GM03348 (cell line): ENCODE measurements at places on chromosomes 6 and 20.
A peak's percentile ranks its signal among the peaks of the same experiment; 100 is the strongest.

DNA sequence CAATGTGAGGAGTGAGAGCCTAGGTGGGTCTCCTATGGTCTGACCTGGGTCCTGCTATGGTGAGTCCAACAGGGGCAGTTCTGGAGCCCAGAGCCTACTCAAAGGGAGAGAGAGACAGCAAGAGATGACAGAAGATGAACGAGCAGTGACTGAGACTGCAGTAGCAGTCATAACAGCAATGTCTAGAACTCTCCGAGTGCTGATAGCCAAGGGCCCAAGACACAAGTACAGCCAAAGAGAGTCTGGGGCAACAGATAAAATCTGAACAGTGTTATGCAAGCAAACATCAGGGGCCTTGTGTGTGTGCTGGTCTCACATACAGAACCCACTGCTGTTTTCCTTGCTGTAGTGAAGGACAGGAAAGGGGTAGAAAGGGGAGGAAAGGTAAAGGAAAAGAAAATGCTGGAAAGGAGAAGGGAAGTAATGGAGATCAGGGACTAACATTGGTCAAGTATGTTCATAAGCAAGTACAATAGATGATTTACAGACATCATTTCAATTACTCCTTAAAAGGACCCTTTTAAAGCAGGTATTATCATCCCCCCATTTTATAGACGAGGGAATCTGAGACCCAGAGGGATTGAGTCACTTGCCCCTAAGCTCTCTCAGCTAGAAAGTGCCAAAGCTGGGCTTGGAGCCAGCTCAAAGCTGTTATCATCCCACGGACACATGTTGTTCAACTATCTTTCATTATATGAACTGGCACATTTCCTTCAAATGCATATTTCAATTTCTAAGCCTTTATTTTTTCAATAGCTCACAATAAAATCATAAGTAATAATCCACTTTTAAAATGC, 182.3 kb upstream of the RAB32 start:
- DNase-seq, result peak; percentile 31

- DNase-seq, result no peak
Measured at GRCh38 chr20:39876976-39877635, 811.9 kb downstream of the MAFB start.

- peak; percentile 48 for DNase-seq
Measured at GRCh38 chr6:169034516-169035167, 219.0 kb downstream of the THBS2 start.

DNA sequence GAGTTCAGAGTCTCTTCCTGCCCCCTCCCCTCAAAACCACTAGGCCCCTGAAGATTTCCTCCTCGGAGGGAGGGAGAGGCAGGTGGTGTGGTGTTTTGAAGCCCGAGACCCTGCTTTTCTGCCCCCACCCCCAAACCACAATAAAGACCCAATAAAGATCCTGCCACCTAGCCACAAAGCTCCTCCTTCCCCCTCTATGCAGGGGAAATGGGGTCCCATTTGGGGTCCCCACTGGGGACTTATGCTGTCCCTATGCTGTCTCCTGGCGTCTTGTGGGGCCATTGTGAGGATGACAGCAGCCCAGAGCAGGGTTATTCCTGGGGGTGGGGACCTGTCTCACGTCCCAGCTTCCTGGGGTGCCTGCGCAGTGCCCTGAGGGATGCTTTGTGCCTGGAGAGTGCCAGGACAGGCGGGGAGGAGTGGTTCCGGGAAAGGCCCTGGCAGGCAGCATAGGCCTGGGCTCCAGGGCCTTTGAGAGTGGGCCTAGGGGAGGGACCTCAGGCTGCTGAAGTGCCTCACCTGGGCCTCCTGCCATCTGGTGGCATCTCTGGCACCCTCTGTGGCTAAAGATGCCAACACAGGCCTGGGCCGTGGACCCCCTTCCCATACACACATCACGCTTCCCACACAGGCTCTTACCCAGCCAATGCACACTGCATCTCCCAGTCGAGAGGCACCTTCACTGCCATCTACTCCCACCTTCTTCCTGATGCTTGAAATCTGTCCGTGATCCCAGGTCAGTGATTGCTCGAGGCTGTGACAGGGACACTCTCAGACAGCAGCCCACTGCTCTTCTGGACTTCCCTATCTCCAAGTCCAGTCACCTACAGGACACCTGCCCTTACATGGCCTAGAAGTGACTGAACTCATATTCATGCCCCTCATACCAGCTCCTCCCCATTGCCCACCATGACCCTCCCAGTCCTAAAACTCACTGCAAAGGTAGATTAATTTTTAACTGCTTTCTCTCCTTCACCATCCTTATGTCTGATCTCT, 7.9 kb upstream of the ARMC12 start:
- DNase-seq, result no peak

DNA sequence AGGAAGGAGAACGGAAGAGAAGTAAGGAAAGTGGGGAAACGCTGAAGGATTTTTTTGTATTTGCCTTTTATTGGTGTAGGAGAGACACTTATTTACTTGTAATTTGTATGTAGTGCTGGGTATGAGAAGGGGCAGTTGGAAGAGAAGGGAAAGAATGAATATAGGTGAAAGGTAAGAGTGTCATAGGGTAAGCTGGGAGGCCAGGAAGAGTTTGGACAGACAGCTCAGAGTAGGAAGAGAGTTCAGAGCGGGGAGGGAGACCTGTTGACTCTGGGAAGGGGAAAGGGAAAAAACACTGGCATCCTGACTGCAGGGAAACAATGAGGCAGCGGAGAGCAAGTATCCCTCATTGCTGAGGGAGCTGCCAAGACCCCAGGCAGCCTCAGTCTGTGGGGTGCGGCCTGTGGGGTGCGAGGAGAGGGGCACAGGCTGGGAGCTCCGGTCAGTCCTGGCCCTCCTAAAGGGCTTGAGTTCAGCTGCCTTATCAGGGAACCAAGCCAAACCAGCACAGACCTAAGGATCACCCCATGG, 3.1 kb downstream of the TRAF3IP2 start:
- no peak for DNase-seq

DNA sequence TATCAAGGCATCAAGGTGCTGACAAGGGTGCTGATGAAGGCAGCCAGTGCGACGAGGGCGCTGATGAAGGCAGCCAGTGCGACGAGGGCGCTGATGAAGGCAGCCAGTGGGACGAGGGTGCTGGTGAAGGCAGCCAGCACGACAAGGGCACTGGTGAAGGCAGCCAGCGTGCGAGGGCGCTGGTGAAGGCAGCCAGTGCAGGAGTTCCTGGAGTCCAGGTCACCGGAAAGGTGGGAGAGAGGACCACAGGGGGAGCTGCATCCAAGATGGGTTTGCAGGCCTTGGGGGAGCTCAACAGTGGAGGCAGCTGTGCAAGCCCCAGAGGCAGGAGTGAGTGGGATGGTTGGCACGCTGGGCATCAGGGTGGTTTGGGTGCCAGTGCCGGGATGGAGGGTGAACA, 176.3 kb downstream of the TBXT start:
- no peak for DNase-seq

- no peak for DNase-seq
Measured at GRCh38 chr20:44231193-44231592, 15.9 kb upstream of the GDAP1L1 start.

GRCh38 chr20:47576516-47577033, 74.9 kb downstream of the NCOA3 start:
- peak; percentile 78 for DNase-seq

DNA sequence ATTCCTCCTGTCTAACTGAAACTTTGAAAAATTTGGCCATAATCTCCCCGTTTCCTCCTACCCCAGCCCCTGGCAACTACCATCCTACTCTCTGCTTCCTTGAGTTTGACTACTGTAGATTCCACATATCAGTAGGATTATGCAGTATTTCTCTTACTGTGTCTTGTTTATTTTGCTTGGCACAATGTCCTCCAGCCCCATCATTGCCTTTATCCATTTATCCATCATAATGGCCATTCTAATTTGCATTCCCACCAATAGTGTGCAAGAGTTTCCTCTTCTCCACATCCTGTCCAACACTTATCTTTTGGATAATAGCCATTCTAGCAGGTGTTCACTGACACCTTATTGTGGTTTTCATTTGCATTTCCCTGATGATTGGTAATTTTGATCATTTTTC, 202.3 kb downstream of the THBS2 start:
- no peak for DNase-seq

GRCh38 chr6:99547526-99547925, 20.9 kb downstream of the CCNC start:
- no peak for DNase-seq

DNA sequence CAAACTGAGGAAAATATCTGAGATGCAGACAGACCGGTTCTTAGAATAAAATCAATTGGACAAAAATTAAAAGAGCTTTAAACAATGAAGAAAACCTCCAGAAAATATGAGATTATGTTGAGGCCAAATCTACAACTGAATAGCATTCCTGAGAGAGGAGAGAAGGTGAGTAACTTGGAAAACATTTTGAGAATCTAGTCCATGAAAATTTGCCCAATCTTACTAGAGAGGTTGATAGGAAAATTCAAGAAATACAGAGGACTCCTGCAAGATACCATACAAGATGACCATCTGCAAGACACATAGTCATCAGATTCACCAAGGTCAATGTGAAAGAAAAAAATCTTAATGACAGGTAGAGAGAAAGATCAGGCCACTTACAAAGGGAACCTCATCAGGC, 437.7 kb upstream of the ADGRB3 start:
- DNase-seq, result no peak

DNA sequence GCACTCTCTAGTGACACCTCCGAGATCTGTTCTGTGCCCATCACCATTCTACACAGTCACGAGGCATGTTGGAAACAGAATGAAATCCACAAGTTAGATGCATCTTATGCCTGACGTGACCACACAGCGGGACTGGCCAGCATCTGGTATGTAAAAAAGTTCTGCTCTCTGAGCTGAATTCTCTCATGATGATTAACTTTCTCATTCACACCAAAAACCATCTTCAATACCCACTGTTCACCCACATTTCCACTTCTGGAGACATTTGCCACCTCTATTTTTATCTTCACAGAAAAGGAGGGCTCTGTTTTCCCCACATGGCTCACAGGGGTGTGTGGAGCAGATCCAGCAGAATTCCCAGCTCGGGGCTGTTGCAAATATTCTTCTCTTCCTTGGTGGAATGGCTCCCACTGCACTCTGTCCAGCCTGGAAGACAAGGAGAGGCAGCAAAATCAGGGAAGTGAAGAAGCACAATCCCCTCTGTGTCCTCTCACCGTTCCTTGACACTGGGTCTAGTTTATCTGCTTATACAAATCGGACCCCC, 303.4 kb downstream of the TAF4 start:
- peak; percentile 37 for DNase-seq

DNA sequence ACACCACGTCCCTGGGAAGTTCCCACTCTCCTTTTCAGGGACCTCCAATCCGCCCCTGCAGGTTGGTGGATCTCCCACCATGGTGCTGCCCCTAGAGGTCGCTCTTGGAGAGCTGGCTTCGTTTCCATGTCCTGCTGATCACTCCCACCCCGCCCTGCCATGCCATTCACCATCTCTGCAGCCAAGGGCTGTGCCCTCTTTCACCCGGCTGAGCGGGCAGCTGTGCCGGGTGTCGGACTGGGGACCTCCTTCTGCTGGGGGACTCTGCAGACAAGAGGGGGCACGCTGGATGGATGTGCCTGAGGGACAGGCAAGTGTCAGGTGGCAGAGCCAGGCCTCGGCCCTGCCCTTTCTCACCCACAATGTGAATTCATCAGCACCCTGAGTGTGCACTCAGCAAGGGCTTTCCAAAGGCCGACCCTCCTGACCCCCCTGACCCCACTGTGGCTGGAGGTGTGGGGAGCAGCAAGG, 347.0 kb downstream of the CDH4 start:
- no peak for DNase-seq

- no peak for DNase-seq
Measured at GRCh38 chr20:62549029-62549428, 73.2 kb upstream of the GATA5 start.

DNA sequence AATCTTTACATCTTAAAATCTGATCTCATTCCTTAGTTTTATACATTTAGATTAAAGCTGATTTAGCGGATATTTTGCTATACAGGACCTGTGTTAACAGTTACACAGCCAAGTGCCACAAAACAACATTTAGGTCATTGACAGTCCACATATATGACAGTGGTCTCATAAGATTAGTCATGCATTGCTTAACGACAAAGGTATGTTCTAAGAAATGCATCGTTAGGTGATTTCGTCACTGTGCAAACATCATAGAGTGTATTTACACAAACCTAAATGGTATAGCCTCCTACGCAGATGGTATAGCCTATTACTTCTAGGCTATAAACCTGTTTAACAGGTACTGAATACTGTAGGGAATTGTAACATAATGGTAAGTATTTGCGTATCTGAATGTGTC, 21.6 kb downstream of the ADGRG6 start:
- no peak for DNase-seq

- DNase-seq, result no peak
Measured at GRCh38 chr6:82617648-82618047, 254.0 kb downstream of the TPBG start.

- DNase-seq, result no peak
Measured at GRCh38 chr6:107539409-107539808, 49.5 kb downstream of the SOBP start.

- no peak for DNase-seq
Measured at GRCh38 chr6:93745306-93745705, 325.9 kb upstream of the EPHA7 start.

GRCh38 chr6:44430326-44430725, 42.8 kb downstream of the CDC5L start:
- DNase-seq, result peak; percentile 23

GRCh38 chr6:150184850-150185731, 42.2 kb downstream of the PPP1R14C start:
- DNase-seq, result no peak

GRCh38 chr6:11623272-11623671, 85.7 kb downstream of the TMEM170B start:
- no peak for DNase-seq

GRCh38 chr20:12047838-12048432, 130.2 kb downstream of the BTBD3 start:
- DNase-seq, result peak; percentile 14

GRCh38 chr6:79810871-79811270, 136.5 kb downstream of the ELOVL4 start:
- DNase-seq, result no peak

DNA sequence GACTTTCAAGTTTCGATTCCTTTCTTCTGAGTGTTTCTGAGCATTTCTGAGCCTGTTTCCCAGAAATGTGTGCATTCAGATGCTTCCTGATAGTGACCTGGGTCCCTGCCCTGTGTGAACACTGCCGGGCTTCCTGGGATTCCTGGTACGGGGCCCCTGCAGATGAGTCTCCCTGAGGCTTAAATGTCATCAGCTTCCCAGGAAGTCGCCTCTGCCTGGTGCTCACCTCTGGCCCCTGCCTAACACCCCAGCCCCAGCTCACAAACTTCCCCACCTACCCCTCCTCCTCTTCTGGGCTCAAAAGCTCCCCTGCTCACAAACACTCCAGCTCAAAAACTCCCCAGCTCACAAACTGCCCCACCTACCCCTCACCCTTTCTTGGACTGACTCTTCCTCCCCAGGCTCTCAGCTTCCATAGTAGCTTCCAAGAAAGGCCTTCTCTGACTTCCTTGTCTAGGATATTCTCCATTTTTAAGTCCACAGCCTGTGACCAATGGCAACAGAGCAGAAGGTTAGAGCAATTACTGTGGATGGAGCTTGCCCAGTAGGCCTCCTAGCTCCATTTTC, 42.0 kb downstream of the TGM2 start:
- DNase-seq, result no peak

DNA sequence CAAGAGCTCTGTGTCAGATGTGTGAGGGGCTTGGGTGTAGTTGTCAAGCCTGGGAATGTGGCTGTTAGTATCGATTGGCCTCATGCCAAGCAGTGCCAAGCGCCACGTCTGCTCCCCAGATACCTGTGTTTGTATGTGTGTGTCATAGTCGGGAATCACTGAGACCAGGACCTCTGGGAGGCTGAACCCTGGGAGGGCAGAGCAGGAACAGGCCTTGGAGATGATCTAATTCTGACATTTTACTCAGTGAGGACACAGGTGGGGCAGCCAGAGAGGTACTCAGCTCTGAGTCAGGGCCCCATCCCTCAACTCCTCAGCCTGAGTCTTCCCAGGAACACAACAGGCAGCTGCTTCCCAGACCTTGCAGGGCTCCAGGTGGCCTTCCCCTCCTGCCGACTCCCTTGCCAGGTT, 51.2 kb upstream of the FANCE start:
- DNase-seq, result no peak
